ENCODE measurements at places on chromosomes 5 and 9. TPM values are rescaled to one million over a fixed set of nuclear protein-coding genes. Genes with fewer than 3 reads are reported as not detected.

DNA sequence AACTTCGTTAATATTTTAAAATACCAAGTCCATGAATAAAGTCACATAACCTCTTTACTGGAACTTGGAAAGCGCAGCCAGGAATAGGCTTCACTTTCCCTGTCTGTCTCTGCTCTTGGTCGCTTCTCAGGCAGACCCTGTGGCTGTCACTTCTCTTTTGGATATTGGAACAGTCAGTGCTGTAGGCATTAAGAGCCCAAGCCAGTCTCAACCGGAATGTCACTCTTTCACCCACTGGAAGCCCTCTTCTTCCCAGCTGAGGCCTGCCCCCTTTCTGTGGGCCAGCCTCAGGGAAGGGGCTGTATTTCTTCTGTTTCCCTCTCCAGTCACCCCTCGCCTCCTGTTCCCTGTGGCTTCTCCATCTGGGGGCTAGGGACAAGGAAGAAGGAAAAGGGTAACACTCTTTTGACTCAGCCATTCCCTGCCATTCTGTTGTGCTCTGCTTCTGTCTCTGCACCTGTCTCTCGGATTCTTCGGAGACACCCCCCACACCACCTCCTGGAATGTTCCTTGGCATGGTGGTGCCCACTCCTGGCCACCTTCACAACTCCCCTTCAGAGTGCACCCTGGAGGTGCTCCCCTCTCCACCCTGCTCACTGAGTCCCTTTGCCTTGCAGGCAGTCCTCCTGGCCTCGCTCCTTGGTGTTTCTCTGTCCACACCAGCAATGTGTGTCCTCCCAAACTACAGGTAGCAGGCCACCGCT is 103.4 kb downstream of the TRIO start:
- no peak for DNase-seq

DNA sequence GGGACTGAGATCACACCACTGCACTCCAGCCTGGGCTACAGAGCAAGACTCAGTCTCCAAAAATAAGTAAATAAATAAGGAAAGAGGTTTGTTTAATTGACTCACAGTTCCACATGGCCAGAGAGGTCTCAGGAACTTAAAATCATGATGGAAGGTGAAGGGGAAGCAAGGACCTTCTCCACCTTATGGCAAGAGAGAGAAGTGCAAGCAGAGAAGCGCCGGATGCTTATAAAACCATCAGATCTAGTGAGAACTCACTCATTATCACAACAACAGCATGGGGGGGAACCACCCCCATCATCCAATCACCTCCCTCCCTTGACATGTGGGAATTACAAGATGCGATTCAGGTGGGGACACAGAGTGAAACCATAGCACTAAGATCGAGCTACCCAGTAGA is 22.8 kb upstream of the RGMB start:
- peak; percentile 81 for DNase-seq

SPINK7 gene
- total RNA-seq, result not detected

- DNase-seq, result no peak
Measured at GRCh38 chr5:32508806-32509805, 64.6 kb upstream of the ZFR start.

AMACR gene
- total RNA-seq, result 9.7 TPM

- no peak for DNase-seq
Measured at GRCh38 chr5:134113363-134113889, 1.1 kb upstream of the TCF7 start.

- peak; percentile 32 for DNase-seq
Measured at GRCh38 chr9:1759009-1759408, 256.1 kb upstream of the SMARCA2 start.

TLR4 gene
- 0.07 TPM for total RNA-seq

GRCh38 chr9:91978740-91979414 is 28.8 kb upstream of the ROR2 start:
- peak; percentile 61 for DNase-seq

GRCh38 chr9:74777136-74777879 is 110.4 kb downstream of the TRPM6 start:
- peak; percentile 54 for DNase-seq

GRCh38 chr9:135478191-135478590 is 1.4 kb upstream of the PPP1R26 start:
- DNase-seq, result peak; percentile 24

DNA sequence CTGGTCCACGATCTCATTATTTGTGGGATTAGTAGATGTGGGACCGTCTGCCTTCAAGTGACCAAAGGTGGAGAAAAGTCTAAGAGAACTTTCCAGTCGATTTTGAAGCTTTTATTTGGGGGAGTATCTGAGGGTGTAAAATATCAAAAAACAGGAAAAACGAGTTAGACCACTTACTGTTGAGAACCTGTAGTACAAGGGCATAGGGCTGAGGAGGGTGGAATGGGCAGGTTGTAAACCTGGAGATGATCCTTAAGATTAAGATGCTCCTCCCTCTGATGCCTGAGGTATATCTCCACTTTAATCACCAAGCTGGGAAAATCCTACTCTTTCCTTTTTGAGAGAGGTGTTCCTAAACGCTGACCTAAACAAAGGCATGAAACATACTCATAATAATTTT is 32.0 kb upstream of the GTF2H2C start:
- DNase-seq, result no peak

GRCh38 chr9:89596937-89597555 is 7.8 kb upstream of the GADD45G start:
- peak; percentile 18 for DNase-seq

FAM151B gene
- total RNA-seq, result 0.72 TPM

DNA sequence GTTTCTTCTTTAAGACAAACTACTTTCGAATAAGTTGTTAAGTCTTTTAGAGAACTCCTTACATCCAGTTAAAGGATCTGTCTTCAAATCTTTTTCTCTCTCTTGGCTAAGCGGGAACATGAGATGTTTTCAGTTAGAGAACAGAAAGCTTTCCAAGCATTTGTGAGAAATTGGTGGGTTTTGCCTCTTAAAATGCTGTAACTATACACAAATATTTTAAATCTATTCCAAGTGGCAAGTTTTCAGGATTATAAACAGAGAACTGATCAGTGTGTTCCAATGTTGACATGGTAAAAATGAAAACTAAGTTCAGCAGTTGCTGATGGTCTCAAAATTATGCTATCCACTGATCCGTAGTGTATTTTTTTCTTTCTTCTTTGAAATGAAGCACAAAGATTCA is 100.4 kb downstream of the EBF1 start:
- DNase-seq, result no peak

FAM163B gene
- 0.39 TPM for total RNA-seq

DNA sequence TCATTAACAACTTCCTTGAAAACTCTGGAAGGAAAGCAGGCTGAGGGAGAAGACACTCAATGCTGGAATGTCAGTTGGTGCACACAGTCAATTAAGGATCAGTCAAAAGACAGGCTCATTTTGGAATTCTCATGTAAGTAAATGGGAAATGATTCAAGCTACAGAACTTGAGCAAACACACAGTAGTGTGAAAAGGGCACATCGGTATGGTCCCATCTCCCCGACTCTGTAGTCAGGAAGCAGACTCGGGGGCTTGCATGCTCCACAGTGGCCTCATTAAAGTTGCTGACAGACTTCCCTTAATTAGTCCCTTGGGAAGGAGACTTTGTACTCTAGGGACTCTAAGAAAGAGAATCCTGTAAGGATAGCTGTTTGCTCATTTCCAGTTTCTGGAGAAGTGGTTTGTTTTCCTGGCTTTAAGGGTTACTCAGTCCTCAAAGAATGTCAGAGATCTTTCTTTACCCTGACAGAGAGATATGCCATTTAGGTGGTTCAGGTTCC is 339.2 kb downstream of the ADAMTS6 start:
- peak; percentile 43 for DNase-seq

DNA sequence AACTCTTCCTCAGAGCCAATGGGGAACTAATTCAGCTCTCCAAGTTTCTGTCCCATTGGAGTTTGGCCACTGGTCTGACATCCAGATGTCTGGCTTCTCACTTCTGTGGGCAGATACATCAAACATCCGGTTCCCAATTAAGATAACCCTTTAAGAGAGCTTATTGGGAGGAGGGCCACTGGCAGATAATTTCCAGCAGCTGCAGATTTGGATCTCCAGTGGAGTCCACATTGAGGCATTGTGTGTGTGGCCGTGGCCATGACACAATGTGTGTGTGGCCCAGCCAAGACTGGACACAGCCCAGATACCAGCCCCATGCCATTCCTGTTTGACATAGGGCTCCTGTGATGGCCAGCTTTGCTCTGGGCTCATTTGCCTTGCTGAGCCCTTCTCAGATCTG is 110.5 kb upstream of the MAP1B start:
- no peak for DNase-seq

- DNase-seq, result no peak
Measured at GRCh38 chr5:57598756-57599155, 116.1 kb upstream of the ACTBL2 start.

DNA sequence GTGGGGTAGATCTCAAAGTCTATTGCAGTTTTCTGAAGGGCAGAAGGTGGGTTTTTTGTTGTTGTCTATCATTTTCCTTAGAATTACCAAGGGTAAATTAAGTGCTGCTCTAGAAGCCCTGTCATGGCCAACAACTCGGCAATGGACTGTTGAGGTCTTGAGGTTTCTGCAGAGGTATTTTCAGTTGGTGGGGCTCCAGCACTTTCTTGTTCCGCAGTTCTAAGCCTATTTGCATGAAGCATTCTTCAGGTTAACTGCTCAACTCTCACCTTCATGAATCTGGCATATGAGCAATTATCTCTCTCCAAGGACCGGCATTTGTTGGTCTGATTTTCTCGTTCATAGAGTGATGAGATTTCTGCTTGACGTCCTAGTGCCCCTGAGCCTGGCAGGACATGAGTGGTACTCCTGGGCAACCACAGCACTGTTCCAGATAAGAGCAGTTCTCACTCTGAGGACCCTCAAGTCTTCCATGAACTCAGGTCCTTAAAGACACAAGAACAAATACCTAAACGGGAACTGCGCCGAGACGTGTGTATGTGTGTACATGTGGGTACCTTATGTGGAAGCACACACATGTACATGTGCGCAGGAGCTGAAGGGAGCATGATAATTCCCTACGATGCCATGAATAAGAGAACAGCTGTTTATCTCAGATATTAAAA is 544.5 kb downstream of the CSNK1G3 start:
- no peak for DNase-seq

GRCh38 chr9:102106439-102106838 is 368.0 kb upstream of the GRIN3A start:
- DNase-seq, result no peak

PCDHB11 gene
- total RNA-seq, result 2.0 TPM

GRCh38 chr5:164115420-164115819 is 610.0 kb downstream of the MAT2B start:
- no peak for DNase-seq

DNA sequence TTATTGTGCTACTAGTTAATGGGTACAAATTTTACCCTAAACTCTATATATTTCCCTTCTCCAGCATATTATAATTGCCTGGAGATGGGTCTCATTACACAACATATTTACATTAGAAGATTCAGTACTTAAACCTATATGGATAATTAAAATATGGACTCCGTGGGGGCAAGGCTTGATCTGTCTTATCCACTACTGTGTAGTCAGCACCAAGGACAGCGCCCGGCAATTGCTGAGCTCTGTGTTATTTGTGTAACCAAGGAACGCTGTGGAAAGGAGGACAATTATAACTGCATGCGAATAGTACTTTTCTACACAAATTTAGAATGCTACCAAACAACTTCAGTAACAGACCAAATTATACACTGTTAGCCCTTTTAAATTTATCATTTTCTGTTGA is 77.7 kb downstream of the DNAH5 start:
- DNase-seq, result no peak

Data from H9 (cell line).